Stimulated activated CD4-positive, alpha-beta T cell treated with anti-CD3 and anti-CD28 coated beads, Interleukin-1b, Interleukin-23, amount 100 ng/mL, for 4 hours (primary cell): ENCODE measurements at places on chromosomes 3 and 15.

- DNase-seq: no peak
Observed at GRCh38 chr15:81962482-81962881, 83.3 kb downstream of the MEX3B start.

DNA sequence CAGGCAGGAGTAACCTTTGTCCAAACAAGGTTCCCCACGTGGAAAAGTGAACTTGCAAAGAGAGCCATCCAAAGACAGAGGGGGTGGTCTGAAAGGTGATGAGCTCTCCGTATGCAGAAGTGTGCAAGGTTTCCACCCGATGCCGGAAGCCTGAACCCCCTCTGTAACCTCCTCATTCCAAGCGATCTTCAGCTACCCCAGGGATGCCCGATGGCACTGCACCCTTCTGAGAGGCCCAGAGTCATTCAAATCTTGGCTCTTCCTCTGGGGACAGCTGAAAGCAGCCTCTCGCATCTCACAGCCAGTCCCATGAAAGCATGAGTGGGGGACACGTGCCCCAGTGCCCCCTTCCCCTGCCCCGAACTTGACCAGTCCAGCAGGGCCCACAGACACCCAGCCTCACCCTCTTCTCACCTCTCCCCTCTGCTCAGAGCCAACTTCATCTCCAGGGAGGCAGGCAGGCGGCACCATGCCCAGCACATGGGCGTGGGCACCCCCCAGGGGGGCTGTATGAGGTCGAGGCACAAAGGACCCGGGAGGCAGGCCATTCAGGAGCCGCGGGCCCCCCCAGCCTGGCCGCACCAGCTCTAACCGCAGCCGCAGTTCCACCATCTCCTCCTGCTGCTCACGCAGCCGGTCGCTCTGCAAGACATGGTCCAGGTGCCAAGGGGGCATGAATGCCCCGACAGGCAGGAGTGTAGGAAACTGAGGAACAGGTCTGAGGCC is 8.7 kb downstream of the KIF7 start:
- no peak for DNase-seq

- DNase-seq: no peak
Observed at GRCh38 chr3:163368168-163368567, 1710.1 kb downstream of the SI start.

DNA sequence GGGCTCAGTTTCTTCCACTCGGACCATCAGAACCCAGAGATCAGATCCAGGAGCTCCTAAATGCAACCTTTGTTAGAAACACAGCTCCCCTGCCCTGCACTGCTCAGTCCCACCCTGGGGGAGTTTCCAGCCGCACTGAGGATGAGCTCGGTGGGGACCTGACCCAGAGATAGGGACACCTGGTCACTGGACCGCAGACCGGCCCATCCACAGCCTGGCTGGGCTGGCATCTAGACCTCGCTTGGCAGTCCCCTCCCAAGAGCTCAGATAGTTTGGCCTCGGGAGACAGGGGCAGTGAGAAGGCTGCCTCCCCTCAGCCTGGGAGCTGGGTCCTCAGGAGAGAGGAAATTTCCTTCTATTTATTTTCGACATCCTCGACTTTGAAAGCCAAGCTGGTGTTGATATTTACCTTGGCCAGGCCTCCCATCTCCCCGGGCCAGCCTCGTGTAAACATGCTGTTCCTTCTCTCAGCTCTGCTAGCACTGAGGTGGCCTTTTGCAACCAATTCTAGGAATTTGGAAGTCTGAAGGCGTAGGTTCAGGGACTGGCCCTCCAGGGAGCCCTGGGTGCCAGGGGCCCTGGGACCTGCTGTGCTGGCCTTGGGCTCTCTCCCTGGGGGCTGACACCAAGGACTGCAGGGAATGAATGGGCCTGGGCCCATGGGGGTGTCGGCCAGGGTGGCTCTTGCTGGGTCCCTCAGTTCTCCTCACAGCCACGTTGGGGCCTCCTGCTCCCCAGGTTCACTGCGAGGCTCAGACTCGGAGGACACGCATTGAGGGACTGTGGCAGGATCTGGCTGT is 90.1 kb downstream of the VGLL4 start:
- DNase-seq: no peak

GRCh38 chr15:77798151-77798835 is 165.6 kb upstream of the LINGO1 start:
- no peak for DNase-seq

DNA sequence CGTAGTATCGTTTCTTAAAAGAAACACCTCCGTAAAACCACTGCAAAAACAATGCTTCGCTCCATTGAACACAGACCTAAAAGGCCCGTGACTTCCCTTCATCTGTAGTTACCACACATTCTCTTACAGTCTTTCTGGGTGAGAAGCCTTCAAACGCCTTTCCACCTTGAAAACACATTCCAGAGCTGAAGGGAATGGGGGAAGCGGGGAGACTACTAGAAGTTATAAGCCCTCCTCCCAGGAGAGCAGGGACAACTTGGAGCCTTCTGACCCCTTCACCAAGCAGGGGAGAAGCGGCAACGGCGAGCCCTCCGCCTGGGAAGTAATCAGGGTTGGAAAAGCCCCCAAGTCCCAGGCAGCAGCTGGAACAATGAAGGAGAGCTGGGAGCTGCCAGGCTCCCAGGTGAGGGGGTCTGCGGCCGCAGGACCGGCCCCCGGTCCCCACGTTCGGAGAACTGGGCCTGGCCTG is 461 bp downstream of the SECISBP2L start:
- no peak for DNase-seq

DNA sequence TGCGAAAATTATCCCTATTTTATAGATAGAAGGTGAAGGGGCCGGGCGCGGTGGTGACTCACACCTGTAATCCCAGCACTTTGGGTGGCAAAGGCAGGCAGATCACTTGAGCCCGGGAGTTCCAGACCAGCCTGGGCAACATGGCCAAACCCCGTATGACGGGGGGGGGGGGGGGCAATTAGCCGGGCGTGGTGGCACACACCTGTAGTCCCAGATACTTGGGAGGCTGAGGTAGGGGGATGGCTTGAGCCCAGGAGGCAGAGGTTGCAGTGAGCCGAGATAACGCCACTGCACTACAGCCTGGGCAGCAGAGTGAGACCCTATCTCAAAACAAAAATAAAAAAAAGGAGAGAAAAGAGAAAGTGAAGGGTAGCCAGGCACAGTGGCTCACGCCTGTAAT is 1.4 kb downstream of the AAGAB start:
- no peak for DNase-seq

- DNase-seq: no peak
Observed at GRCh38 chr3:26712211-26713026, 89.8 kb downstream of the LRRC3B start.

DNA sequence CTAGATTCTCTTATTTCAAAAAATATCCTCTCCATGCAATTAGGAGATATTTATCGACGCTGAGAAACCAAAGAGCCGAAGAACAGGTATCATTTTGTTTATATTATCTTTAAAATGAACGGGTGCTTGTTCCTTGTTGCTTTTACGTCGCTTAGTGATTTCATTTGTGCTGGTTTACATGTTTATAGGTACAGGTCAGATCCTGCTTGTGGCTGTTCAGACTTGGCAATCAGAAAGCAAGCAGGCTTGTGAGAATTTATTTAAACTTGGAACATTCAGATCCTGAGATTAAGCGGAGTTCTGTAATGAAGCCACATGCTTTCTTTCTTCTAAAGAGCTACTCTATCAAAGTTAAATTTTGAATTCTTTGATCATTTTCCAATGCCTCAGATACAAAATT is 43.0 kb upstream of the ATP2C1 start:
- DNase-seq: no peak

DNA sequence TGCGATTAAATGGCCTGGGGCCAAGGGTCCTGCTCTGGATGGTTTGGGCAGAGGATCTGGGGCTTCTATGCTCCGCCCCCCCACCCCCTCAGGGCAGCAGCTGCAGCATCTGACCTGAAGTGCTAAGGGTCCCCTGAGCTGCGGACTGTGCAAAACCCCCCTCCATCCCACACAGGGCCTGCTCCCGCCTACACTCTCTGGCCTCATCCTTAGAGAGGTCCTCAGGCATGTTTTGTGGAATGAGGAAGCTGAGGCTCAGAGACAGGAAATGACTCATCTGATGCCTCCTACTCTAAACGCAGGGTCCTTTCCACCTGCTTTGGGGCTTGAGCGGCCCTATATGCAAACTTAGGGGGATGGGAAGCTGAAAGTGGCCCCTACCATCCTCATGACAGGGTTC is 59.5 kb upstream of the CTSH start:
- DNase-seq: no peak

- no peak for DNase-seq
Observed at GRCh38 chr3:110327870-110328269, 743.7 kb upstream of the NECTIN3 start.

DNA sequence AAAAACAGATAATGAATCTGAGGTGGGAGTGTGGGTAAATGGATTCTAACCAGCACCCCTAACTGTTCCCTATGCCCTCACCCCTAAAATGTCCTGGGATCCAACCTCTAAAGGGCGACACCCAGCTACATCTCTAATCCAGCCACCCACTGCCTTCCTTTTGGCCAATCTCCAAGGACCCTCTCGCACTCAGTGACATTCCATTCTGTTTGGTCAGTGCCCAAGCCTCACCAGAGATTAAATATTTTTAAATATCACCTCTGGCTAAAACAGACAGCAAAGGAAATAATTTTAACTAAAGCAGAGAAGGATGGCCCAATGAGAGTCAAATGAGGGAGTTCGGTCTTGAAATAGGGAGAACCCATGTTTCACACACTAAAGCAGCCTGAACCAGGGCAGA is 19.9 kb upstream of the SCN10A start:
- DNase-seq: no peak

- no peak for DNase-seq
Observed at GRCh38 chr3:133301731-133302130, 98.1 kb upstream of the BFSP2 start.

- no peak for DNase-seq
Observed at GRCh38 chr3:52441091-52441771, 3.7 kb downstream of the SEMA3G start.

GRCh38 chr3:78926523-78926922 is 841.3 kb downstream of the ROBO1 start:
- no peak for DNase-seq

DNA sequence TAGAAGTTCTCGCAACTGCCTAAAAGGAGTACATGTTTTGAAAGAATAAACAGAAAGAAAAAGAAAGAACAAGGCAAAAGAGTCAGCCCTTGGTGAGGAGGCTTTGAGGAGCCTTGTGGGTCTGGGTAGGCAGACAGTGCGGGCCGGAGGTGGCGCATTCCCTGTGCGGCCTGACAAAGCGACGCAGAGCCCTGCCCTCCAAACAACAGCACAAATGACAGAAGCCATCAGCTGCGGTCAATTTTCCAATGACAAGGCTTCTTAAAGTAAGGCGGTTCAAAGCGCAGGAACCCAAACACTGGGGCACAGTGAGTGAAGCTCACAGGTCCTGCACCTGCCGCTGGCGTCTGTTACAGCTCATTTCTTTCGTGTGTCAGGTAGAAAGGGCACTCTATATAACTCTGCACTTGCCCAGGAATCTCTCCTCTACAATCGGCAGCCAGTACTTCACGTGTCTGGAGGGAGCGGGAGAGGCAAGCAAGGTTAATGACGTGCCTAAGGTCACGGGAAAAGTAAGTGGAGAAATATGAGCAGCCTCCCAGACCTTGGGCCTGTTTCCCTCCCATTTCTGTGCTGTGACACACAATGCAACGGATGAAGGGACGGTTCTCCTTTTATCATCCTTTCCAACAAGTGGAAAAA is 178.1 kb downstream of the OPA1 start:
- no peak for DNase-seq

- no peak for DNase-seq
Observed at GRCh38 chr15:62269504-62269903, 104.4 kb upstream of the C2CD4B start.

- no peak for DNase-seq
Observed at GRCh38 chr3:124582621-124583395, 147.4 kb upstream of the UMPS start.

DNA sequence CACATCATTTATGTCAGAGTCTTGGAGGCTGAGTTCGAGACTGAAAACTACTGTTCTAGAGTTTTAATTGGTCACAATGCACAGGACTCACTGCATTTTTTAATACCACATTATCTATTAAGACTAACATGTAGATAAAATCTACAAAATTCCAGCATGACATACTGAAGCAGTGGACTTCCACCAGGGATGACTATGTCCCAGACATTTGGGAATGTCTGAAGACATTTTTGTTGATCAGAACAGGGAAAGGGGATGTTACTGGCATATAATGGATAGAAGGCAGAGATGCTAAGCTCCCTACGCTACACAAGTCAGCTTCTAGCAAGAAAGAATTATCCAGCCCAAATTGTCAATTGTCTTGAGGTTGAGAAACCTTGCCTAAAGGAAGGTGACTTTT is 419.0 kb upstream of the TGFBR2 start:
- DNase-seq: no peak

- DNase-seq: no peak
Observed at GRCh38 chr3:133998691-133999241, 31.0 kb downstream of the SLCO2A1 start.

- DNase-seq: no peak
Observed at GRCh38 chr3:107264888-107265287, 112.4 kb upstream of the CCDC54 start.

DNA sequence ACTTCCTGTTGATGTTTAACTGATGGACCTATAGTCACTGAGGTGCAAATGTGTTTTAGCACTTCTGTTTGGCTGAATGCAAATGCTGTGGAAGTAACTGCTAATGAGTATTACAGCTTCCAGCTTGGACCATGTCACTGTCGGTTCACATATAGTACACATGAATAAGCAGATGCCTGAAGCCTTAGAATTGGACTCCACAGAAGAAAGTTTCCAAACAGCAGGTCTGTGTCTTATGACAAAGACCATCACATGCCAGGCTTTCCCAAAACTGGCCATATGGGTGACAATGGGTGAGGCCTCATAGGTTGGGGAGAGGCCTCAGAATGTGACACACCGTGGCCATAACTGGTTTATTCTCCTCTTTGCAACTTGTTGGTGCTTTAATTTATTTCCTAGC is 241.8 kb downstream of the WNT5A start:
- DNase-seq: no peak

- no peak for DNase-seq
Observed at GRCh38 chr3:31250116-31250777, 282.5 kb upstream of the STT3B start.

GRCh38 chr3:108123326-108123725 is 32.5 kb upstream of the CD47 start:
- no peak for DNase-seq

- DNase-seq: no peak
Observed at GRCh38 chr3:177893331-177893730, 642.9 kb upstream of the KCNMB2 start.

DNA sequence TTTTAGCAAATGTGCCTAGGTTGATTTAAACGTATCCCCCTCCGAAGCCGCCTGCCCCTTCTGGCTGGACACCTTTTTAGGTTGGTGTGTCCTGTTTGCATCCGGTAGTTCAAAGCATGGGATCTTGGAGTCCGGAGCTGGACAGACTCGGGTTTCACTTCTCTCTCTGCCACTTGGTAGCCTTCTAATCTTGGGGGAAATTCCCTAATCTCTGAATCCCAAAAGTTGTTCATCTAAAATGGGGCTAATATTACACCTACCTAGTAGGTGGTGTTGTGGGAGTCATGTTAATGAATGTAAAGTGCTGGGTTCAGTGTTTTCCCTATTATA is 760 bp downstream of the FANCI start:
- DNase-seq: no peak
